ENCODE measurements at places on chromosomes 4 and X.

DNA sequence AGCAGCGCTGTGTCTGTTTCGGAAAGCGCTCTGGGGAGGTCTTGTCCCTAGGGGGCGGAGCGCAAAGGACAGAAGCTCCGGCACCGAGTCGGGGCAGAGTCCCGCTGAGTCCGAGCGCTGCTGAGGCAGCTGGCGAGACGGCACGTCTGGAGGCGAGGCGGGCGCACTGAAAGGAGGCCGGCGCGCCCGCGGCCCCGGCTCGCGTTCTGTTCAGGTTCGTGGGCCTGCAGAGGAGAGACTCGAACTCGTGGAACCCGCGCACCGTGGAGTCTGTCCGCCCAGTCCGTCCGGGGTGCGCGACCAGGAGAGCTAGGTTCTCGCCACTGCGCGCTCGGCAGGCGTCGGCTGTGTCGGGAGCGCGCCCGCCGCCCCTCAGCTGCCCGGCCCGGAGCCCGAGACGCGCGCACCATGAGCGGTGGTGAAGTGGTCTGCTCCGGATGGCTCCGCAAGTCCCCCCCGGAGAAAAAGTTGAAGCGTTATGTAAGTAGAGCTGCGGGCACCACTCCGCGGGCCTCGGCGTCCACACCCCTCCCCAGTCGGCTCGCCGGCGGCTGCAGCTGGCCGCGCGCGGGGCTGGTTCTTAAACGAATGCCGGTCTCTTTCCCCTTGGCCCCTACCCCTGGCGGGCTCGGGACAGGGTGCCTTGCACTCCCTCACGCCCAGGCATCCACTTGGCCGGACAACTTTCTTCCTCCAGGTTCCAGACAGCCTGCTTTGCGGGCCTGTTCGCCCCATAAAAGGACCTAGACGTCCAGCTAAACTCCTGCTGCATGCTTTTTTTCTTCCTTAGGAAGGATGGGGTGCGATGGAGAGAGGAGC is at the start of gene GAB1:
GAB1 (plus strand) TSS at position 96 of the 819 bp plus-strand sequence; CDS start at position 409, 313 bp downstream.
- DNase-seq: no peak

GRCh38 chrX:82196866-82197265 is 995.0 kb downstream of the SH3BGRL start:
- DNase-seq: no peak

DNA sequence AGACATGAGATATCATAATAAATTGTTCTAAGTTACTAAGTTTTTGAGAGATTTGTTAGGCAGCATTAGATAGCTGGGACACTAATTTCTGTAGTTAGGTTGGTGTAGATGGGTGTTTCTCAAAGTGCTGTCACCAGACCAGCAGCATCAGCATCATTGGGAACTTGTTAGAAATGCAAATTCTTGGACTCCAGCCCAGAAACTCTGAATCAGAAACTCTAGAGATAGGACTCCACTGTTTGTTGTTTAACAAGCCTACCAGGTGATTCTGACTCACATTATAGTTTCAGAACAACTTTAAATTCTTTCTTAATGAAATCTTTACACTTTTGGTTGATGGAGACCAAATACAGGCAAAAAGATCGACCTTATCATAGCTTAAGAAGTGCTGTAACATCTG is 173.7 kb downstream of the PABPC4L start:
- DNase-seq: no peak

DNA sequence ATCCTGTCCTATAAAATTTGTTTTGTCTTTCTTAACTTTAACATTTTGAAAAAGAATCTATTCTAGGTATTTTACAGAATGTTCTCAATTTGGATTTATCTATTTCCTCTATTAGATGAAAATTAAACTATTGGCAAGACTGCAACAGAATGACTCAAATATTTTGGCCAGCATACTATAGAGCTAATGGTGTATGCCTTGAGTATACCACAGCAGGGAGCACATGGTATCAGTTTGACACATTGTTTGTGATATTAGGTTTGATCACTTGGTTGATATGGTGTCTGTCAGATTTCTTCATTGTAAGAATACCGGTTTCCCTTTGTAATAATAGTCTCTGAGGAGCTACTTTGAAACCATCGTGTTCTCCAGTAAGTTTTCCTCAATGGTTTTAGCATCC is 87.8 kb upstream of the NPNT start:
- no peak for DNase-seq

- DNase-seq: no peak
Measured at GRCh38 chr4:34000356-34000755, 2244.0 kb downstream of the ARAP2 start.

DNA sequence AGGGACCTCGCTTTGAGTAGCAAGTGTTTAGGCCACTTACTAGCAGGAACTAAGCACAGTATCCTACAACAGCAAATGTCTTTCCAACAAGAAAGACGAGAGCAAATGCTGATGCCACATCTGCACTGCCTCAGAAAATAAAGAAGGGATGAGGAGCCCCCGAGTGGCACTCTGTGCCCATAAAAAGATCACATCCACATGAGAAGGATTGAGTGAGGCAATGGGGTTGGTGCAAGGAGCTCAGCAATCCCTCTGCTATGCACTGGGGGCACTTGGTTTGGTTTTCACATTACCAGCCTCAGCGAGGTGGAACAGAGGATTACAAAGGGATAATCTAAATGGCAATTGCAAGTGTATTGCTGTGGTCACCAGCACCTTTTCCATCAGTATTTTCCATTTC is 252.8 kb upstream of the SLC7A11 start:
- DNase-seq: no peak

DNA sequence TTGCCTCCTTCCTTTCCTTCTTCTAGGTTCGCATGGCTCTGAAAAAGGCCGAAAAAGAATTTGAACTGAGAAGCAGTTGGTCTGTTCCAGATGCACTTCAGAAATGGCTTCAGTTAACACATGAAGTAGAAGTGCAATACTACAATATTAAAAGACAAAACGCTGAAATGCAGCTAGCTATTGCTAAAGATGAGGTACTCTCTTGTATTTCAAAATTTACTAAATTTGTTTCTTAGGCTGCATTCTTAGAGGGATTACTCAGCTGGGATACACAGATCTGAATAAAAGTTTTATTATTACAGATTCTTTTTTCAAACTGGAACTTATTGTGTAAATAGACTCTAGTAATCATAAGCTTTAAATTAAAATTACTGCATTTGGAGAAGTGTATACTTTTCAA is 146.9 kb downstream of the STIM2 start:
- DNase-seq: no peak

DNA sequence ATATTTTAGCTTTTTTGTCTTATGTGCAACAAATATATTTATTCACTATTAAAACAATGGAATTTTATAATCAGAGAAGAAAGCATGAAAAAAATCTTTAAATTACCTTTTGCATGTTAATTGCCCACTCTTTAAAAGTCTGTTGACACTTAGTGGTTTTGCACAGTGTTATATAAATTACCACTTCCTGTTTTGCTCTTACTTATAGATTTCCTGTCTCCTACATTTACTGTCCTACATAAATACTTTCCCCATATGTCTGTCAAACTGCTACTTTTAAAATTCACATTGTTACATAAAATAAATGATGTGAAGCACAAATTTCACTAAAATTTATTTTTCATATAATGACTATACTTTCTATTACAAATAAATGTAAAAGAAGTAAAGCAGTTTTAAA is 161.1 kb upstream of the NDST4 start:
- no peak for DNase-seq

DNA sequence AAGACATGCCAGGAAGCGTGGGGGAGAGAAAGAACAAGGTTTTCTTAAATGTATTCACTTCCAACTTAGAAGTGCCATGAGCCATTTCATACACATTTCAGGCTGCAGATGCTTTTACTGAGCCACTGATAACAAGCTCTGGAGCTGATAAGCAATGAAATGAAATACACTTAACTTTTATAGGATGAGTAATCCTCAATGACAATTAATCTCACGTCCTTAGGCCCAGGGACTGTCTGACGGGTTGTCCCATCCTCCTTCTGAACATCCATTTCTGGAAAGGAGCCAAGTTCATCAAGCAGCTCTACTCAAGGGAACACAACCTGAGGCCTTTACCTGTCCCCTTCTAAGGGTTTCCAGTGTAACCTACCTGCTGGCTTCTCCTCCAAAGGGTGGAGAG is 121.2 kb downstream of the PARM1 start:
- DNase-seq: no peak

DNA sequence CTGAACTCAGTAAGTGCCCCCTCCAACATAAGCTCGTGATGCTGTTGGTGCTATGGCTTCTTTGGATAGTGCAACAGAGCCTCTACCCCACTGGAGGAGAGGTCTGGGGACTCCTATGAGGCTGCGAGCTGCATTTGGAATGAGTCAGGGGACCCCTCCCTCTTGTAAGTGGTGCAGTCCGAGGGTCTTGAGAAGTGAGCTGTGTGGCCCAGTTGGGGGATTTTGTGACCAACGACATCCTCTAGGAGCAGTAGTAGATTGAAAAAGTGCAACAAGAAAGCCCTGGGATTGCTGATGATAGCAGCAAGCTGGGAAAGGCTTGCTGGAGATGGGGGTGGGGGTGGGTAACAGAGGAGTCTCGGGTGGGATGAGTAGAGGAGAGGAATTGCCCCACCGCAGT is 3.1 kb downstream of the FRMPD3 start:
- DNase-seq: no peak

DNA sequence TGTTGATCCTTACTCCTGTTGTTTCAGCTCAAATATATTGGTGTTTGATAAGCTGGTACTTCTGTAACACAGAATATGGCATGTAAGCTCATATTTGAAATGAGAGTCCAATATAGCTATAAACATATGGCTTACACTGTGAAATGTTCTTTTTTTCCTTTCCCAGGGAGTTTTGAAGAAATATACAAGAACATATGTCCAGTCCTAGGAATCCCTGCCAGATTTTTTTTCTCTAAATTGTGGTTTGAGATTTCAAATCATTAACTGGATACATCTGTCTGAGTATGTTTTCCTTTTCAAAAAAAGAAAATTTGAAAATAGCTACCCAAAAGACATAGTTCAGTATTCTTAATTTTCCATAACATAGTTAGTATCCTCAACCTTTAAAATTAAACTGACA is 60.2 kb downstream of the HMGB2 start:
- no peak for DNase-seq

- DNase-seq: no peak
Measured at GRCh38 chr4:91754716-91755115, 549.0 kb upstream of the GRID2 start.
